H7 (cell line): ENCODE measurements at places on chromosomes 6 and 20.
A peak's percentile ranks its signal among the peaks of the same experiment; 100 is the strongest.

- no peak for DNase-seq
Observed at GRCh38 chr6:137291441-137291840, 72.3 kb upstream of the IFNGR1 start.

GRCh38 chr20:5608104-5608441 lies 142.1 kb upstream of the SHLD1 start:
- no peak for DNase-seq

GRCh38 chr20:63212792-63213191 lies 3.1 kb downstream of the YTHDF1 start:
- no peak for DNase-seq

GRCh38 chr20:14219801-14220461 lies 117.5 kb downstream of the FLRT3 start:
- peak; percentile 6 for DNase-seq

DNA sequence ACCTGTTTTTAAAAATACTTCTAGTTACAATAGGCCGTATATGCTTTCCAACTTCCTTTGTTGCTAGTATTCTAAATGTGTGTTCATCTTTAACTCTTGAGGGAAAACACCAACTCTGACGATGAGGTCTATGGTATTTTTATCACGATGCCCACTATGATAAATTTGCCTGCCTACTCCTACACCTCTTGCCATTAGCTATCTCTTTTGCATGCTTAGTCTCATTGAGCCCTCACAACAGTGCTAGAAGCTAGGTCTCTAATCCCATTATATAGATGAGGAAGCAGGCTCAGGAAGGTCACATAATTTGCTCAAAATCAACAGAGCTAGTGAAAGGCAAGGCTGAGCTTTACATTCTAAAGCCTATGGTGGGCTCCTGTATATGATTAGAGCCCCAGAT lies 13.2 kb downstream of the AAR2 start:
- no peak for DNase-seq

- DNase-seq, result peak; percentile 0
Observed at GRCh38 chr6:102327697-102328225, 934.3 kb downstream of the GRIK2 start.

DNA sequence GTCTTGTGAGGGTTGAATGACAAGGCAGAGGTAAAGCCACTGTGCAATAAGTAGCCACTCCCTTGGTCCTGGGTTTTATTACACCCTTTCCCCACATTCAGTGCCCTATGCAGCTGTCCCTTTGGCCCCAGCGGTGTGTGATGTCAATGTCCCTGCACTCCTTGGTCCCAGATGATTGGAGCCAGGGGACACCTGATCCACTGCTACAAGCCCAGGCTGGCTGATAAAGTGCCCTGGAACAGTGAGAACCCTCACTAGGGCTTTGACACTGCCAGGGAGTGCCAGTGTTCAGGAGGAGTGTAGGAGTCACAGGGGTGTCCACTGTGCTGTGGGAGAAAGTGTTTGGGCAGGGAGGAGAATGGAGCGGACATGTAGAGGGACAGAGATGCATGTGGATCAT lies 30.4 kb downstream of the GABRR1 start:
- no peak for DNase-seq

DNA sequence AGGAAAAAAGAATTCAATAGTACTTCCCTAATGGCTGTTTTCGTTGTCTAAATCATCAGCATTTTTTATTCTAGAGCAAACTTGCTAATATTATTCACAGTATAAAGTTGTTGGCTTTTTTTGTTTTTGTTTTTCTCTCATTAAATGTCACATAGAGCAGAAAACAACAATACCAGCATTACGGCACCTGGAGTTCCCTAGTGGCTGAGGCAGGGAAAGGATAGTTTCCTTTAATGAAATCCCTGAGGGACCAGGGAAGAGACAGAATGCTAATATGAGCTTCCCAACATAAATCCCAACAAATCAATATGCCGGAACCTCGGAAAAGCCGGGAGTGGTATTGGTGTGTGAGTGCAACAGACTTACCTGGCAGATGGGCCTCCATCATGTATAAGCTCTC lies 235.2 kb upstream of the ASCC3 start:
- no peak for DNase-seq

DNA sequence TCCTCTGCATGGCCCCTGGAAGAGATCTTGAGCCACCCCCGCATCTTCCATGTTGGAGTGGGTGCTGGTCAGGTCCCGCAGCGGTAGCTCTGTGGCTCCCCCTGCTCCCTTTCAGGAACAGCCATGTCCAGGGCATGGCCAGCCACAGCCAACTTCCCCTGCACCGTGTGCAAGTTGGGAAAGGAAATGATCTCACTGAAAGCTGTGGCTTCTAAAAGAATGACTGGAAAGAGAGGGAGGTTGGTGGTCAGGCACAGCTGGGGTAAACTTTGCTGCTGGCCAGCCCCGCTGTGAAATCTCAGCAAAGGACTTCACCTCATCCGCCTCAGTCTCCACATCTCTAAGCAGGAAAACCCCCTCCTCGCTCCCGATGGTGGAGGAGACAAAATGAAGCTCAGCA lies 153.6 kb upstream of the CST7 start:
- DNase-seq, result no peak

GRCh38 chr6:125154761-125155135 lies 1.2 kb downstream of the TPD52L1 start:
- DNase-seq, result peak; percentile 46

GRCh38 chr6:718345-718744 lies 25.4 kb upstream of the EXOC2 start:
- no peak for DNase-seq

DNA sequence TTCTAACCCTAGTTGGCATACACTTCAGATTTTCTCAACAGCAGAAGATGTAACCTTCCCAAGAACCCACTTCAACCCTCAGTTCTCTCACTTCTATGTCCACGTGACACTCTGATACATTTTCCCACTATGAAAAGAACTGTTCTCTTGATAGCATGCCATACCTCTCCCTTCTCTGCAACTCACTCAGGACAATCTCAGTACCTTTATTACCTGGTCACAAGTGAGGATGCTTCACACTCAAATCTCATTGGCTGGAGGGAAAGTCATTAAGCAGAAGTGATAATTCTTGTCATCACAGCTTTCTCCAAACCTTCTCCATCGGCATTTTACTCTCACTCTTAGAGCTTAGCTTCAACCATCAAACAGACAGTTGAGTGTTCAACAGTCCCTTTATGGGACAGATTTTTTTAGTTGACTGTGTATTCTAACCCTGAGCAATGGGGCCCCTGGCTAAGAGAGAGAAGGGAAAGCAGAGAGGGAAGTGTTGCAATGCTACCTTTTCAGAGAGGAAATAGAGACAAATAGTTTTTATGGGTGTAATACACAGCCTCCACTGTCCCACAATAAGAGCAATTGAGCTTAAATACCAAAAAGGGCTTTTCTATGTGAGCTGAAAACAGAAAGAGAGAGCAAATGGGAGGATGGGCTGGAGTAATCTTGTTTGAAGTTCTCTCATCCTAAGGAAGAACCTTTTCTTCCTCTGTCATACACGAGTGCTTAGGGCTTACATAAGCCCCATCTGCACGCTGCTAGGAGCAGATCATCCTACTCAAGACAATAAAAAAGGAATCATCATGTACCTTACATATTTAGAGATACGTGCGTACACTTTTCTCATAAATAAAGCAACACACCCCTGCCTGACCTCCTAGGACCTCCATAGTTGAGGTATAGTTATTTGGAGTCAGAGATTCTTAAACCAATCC lies 16.0 kb downstream of the HLA-DPA1 start:
- no peak for DNase-seq

GRCh38 chr6:39847221-39847620 lies 55.0 kb downstream of the DAAM2 start:
- DNase-seq, result peak; percentile 69

- no peak for DNase-seq
Observed at GRCh38 chr20:19396460-19397081, 184.1 kb downstream of the SLC24A3 start.

DNA sequence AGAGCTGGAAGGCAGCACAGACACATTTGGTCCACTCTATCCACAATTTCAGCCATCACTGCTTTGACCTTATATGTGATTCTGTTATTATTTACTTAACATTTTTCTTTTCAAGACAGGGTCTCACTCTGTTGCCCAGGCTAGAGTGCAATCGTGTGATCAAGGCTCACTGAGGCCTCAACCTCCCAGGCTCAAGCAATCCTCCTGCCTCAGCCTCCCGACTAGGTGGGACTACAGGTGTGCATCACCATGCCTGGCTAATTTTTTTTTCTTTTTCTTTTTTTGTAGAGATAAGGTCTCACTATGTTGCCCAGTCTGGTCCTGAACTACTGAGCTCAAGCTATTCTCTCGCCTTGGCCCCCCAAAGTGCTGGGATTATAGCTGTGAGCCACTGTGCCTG lies 40.3 kb downstream of the BCL2L1 start:
- no peak for DNase-seq

- DNase-seq, result no peak
Observed at GRCh38 chr6:109373331-109373730, 8.9 kb downstream of the CD164 start.

DNA sequence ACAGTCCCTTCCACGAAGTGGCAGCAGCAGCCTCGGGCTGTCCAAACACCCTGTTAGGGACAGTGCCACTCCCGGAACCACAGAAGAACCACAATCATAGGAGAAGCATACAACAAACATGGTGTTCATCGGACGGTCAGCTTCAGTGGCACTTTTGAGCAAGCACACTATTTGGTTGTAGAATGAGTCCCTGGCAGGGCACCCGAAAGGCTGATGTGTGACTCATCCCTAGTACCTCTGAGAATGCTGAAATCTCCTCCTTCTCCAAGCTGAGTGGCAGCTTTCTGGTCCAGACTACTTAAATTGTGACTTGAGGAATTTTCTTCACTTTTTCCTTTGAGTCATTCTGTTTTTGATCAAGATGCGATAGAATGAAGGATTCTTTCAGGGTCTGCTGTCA lies 282.5 kb downstream of the ESR1 start:
- no peak for DNase-seq

GRCh38 chr6:17542243-17542642 lies 57.9 kb upstream of the FAM8A1 start:
- no peak for DNase-seq

- no peak for DNase-seq
Observed at GRCh38 chr6:116556814-116557415, 3.4 kb downstream of the CALHM4 start.

DNA sequence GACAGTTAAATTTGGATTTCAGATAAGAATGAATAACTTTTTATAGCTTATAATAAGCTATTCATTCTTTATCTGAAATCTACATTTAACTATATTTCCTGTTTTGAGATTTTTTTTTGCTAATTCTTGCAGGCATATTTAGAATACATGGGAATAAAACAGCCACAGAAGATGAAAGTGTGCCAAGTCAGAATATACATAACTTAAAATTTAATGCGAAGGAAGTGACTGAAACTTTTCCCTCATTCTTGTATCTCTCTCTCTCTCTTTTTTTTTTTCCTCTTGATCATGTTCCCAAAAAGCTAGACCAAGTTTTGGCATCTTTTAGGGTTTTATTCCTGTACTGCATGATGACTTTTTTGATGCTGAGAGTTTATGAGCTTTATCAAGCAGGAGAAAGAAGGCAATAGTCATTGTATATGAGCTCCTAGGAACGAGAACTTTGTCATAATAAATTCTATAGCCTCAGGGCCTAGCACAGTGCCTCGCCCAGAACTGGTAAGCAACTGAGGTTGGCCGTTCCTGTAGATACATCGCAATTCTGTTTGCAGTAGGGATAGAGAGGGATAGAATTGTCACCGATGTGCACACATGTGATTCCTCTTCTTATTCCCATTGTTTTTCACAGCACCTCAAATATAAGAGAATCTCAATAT lies 205.2 kb downstream of the MYLK4 start:
- no peak for DNase-seq

DNA sequence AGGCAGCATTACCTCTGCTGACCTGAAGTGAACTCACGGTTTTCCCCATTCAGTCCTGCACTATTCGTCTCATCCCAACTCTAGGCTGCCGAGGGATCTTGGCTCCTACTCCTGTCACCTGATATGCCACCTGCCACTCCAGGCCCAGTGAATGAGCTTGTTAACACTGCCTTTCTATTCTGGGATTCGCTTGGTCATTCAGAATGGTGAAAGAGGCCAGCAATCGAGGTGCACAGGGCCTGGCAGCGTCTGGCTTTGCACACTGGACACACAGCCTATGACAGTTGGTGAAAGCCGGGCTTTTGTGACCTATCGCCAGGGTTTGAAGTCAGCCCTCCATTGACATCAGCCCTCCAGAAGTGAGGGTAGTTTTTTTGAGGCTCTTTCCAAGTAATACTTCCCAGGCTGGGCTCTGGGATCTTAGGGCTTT lies 59.3 kb upstream of the MYL9 start:
- no peak for DNase-seq

GRCh38 chr6:71388856-71389527 lies 100.4 kb downstream of the OGFRL1 start:
- no peak for DNase-seq

DNA sequence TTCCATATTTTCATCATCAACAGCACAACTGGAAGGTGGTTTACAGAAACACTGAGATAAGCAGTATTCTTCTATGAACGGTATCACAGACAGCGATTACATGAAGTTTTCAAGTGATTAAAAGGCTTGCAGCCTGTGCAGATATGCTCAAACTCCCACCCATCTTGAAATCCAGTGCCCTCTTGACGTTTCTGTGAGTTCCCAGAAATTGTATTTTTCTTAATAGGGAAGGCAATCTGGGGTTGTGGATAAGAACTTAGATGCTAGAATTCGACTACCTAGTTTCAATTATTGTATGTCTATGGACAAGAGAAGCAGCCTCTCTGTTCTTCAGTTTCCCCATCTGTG lies 290.3 kb downstream of the ZNF217 start:
- DNase-seq, result no peak

DNA sequence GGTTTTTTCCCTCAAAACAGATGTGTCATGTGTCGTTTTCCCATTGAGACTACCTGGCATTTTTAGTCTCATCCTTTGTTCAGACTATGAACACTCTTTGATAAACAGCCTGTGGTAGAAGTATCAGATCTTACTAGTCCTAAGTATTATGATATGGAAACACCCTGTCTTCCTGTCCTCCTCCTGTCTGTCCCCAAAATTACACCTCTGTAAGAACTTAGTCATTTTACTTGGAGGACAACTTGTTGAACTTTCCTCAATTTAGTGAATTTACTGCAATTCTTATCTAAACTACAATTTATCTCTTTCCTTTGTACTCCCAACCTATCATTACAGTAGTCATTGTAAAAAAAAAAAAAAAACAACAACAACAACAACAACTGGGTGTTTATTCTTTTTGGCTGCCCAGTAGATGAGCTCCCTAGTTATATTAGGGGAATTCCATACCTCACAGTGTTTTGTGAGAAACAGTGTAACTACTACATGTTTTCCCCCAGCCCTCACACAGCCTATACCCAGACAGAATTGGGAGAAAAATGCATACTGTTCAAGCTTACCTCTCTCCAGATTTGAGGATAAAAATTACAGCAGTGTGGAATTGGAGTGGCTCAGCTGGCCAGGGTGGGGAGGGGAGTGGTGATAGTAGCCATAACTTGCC lies 18.5 kb upstream of the ERVFRD-1 start:
- no peak for DNase-seq

- DNase-seq, result peak; percentile 65
Observed at GRCh38 chr6:138162111-138162954, 594 bp downstream of the ARFGEF3 start.

GRCh38 chr6:45795678-45796077 lies 220.0 kb downstream of the CLIC5 start:
- no peak for DNase-seq

- DNase-seq, result no peak
Observed at GRCh38 chr6:52317841-52318581, 33.5 kb upstream of the MCM3 start.

- DNase-seq, result no peak
Observed at GRCh38 chr6:13237318-13237717, 91.0 kb downstream of the TBC1D7 start.

- DNase-seq, result no peak
Observed at GRCh38 chr6:49151957-49152356, 311.1 kb downstream of the MMUT start.

GRCh38 chr6:80280262-80281010 lies 174.0 kb downstream of the BCKDHB start:
- DNase-seq, result no peak
